ENCODE measurements at places on chromosomes 3 and 15. TPM values are rescaled to one million over a fixed set of nuclear protein-coding genes. Genes with fewer than 3 reads are reported as not detected.

Gene DOCK3
- total RNA-seq = 4.1 TPM

Gene PLSCR2
- total RNA-seq = not detected

Gene NMB
- 5.6 TPM for total RNA-seq

Gene TLR9
- total RNA-seq = not detected

Gene P2RY13
- 0.50 TPM for total RNA-seq

Gene SPINK8
- total RNA-seq = not detected

Gene USP4
- total RNA-seq = 48.6 TPM

Gene SNTN
- total RNA-seq = not detected

Gene RFTN1
- total RNA-seq = 20.3 TPM

Gene ADGRG7
- total RNA-seq = not detected

Gene CTXN2
- not detected for total RNA-seq

Gene OR5K2
- total RNA-seq = not detected

Gene SLTM
- 48.5 TPM for total RNA-seq

Gene MEIS2
- total RNA-seq = 43.1 TPM

Gene CASR
- not detected for total RNA-seq

Gene MNS1
- total RNA-seq = 0.81 TPM

Gene SPATA12
- total RNA-seq = not detected

DNA sequence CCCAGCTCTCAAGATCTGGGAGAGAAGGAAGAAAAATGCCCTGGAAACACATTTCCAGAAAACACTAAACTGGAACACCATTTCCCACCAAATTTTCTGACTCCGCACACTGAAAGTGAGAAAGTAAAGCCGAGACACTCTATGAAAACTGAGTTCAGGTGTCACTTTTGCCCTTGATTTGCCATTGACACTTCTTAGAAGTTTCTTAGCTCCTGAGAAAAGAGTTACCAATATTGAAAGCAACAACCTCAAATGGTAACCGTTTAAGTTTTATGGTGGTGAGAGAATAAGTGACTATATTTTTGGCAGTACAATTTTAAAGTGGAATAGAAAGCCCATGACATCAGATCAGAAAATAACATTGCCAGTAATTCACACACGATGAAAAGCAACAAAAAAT lies 39.0 kb downstream of the CD86 start:
- no peak for DNase-seq

- DNase-seq = no peak
Measured at GRCh38 chr15:74604983-74605794, 10.4 kb upstream of the CLK3 start.

GRCh38 chr15:83108266-83109219 lies 1.1 kb downstream of the TM6SF1 start:
- DNase-seq = peak; percentile 78

DNA sequence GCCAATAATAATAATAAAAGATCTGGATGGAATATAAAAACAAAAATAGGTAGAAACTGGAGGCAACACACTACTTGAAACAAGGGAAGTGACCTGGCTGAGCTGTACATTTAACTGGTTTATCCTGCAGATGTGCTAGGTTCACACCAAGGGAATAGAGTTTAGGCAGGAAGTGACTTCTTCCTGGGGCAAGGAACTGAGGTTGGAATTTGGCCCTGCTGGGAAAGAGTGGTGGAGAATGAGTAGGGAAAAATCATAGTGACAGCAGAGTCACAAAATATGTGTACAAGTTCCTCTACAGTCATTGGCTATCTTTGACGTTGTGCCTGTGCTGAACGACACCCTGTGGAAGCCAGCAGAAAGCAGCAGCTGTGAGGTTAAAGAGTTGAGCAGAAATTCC lies 44.1 kb downstream of the ARHGAP11B start:
- no peak for DNase-seq

GRCh38 chr15:39086641-39087040 lies 494.2 kb upstream of the THBS1 start:
- DNase-seq = no peak

DNA sequence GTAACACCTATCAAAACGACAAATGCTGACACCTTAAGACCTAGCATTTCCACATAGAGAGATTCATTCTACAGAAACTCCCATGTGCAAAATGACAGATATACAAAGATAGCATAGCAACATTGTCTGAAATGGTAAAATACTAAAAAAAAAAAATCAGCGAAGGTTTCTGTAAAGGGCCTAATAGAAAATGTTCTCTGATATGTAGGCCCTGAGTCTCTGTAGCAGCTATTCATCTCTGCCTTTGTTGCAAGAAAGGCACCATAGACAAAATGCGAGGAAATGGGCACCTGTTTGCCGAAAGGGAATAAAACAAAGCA lies 631 bp upstream of the MFGE8 start:
- no peak for DNase-seq

GRCh38 chr3:64311424-64312061 lies 86.3 kb upstream of the PRICKLE2 start:
- no peak for DNase-seq

DNA sequence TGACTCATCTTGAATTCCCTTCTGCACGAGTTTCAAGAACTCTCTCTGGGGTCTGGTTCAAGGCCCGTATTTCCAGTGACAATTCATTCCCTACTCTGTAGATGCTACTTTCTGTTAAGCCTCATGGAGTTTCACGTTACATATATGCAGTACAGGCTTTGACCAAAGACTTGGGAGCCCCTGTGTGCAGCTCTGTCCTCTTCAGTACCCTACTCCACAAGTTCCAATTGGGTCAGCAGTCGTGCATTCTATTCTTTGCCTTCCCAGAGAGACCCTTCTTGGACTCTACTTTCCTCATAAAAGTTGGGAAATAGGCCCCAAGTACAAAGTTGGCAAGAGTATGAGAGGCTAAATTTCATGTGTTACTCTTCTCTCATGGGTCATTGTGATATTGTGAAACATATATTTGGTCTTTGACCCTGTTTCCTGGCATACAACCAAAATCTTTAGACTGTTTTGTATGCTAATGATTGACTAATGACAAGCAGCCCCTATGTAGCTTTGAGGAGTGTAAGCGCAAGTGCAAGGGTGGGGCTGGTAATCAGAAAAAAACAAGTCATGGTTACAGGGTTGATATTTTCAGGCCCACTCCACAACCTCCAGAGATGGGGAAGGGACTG lies 15.0 kb upstream of the CCDC50 start:
- no peak for DNase-seq

DNA sequence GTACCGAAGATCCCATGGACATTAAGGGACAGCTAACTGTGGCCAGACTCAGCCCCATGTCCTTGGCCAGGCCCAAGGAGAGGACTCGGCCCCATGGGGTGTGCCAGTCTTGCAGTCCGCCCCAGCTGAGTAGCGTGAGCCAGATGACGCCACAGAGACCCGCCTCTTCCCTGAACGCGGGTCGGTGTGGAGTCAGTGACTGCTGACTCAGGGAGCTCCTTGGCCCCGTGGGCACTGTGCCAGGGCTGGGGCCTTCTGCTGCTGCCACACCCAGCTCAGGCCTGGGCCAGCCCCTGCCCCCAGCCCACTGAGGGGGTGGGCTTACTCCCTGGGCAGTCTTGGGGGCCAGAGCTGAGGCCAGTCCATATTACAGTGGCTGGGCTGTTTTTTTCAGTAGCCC lies 52.8 kb downstream of the PLXNA1 start:
- peak; percentile 46 for DNase-seq

DNA sequence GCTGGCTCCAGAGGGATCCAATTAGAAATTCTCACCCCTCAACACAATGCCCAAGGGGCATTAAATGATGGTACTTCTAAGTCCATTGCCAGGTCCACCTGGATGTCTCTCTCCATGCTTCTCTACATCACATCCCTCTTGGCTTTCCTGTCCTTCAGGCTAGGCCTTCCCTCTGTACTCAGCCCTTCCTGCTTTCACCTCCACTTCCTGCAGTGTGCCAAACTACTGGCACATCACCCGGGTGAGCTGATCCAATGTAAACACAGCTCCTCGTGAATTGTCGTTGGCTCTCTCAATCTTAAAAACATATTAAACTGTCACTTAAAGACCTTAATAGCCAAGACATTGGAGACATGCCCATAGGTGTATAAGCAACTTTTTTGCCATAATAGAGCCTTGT lies 4.0 kb downstream of the LMCD1 start:
- no peak for DNase-seq

- DNase-seq = no peak
Measured at GRCh38 chr3:42556089-42556632, 25.6 kb downstream of the SEC22C start.

DNA sequence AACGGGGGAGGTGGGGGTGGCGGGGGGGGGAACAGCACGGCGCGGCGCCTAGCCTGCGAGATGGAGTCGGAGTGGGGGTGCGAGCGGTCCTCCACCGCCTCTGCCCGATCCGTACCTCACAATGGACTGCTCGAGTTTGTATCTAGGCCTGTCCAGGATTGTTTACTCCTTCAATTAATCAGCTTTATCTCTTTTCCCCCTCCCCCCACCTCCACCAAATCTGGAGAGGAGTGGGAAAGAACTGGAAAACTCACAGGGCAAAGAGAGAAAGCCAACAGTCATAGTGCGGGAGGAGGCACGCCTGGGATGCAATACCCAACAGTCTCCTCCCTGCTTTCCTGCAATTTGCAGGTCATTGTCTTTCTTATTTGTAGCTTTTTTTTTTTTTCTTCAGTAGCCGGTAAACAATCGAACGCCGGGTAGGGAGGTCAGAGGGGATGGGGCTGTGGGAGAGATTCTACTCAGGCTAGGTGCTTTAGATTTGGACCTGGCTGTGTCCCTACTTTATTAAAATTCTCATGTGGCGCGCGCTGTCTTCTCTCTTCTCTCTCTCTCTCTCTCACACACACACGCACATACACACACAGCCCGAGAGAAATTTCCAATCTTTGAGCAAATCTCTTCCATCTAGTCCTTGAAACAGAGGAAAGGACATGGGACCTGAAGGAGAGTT lies 6.9 kb upstream of the MEIS2 start:
- DNase-seq = no peak

- no peak for DNase-seq
Measured at GRCh38 chr15:69032703-69033373, 18.3 kb downstream of the NOX5 start.

GRCh38 chr15:75923756-75924155 lies 20.1 kb downstream of the FBXO22 start:
- no peak for DNase-seq

DNA sequence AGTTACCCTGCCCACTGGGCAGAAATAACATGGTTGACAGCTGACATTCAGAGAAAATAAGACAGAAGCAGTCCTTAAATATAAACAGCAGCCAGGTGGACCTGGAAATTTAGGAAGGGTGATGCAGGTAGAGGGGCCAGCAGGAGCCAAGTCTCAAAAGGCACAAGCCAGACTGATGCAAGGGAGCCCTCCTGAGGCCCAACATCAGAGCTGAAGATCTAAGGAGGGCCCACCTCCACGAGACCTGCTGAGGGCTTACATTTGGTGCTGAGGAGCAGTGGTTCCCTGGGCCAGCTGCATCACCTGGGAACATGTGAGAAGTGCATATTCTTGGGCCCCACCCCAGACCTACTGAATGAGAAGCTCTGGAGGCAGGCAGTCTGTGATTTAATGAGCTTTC lies 105.5 kb upstream of the TRIM42 start:
- no peak for DNase-seq

DNA sequence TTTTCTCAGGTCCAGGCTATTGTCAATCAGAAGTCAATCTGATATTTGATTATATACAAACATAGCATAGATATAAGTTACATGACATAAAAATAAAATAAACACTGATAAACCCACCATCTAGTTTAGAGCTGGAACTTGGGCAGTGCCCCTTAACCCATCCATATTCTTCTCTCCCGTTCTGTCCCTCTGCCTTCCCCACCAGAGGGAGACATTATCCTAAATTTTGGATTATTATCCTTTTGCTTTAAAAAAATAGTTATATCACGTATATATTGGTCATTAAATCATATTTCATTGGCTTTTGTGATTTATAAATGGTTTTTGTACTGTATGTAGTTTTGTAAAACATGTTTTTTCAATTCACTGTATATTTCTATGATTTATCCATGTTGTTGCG lies 107.9 kb downstream of the GMPS start:
- no peak for DNase-seq

DNA sequence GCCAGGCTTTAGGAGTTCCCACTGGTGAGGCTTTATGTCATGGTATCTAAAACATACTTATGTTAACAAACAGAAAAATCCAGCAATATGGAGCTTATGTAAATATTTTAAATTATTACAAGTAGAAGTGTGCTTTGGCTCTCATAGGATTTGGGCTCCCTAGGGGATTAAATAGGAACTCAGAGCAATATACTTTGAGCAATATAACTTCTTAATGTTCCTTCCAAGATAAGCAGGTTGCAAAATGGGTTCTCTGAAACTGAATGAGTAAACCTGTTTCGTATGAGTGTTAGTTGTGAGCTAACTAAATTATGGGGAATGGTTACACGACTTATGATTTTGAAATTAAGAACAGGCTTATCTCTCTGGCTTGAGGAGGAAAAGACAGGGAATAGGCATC lies 366.1 kb upstream of the ZNF385D start:
- no peak for DNase-seq

GRCh38 chr15:85793641-85794597 lies 806 bp downstream of the KLHL25 start:
- no peak for DNase-seq

- DNase-seq = no peak
Measured at GRCh38 chr3:160378331-160379109, 20.5 kb downstream of the IFT80 start.

DNA sequence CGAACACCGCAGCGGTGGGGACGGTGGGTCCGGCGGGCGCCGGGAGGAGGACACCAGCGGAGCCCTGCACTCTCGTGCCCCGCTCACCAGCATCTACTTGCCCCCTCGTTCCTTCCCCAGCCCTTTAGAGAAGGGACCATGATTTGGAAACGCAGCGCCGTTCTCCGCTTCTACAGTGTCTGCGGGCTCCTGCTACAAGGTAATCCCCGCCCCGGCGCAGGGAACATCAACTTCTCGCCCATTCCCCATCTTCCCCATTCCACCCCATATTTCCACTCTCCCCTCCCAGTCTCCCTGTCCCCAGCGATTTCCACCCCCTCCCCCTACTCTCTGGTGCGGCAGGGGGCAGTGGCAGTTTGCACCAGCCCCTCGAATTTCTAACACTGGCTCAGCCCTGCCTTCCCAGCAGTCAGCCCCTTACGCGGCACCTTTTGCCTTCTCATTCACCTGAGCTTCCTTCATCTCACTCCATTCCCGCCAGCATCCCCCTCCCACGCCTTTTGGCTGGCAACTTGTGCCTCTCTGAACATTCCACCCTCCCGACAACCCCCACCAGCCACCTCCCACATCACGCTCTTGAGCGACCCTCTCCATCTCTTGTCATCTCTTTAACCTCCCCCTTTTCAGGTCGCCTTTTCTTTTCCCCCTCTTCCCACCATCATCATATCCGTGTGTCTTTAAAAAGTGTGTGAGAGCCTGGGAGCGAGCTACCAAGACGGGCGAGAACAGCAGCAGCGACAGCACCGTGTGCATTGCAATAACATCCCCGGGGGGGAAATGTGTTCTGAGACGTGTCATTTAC lies 882 bp downstream of the CADM2 start:
- no peak for DNase-seq

DNA sequence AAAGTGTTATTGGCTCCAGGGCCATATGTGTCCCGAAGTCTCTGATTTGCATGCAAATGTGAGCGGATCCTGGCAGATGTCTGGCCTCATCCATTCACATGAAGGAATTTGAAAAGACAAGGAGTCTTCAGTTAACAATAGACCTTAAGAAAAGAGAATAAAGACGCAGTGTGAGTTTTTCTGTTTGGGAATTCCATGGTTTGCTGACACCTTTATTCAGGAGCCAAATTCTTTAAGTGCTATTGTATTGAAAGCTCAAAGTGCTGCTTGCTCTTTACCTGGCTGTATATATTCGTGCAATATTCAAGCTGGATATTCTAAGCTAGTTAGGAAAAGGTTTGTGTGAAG lies 2.2 kb downstream of the LRRN1 start:
- DNase-seq = no peak

GRCh38 chr3:177792311-177793030 lies 595.2 kb upstream of the TBL1XR1 start:
- DNase-seq = no peak

Data from heart left ventricle (tissue), 16 donors.